ENCODE measurements at places on chromosomes 1 and 21. TPM values are rescaled to one million over a fixed set of nuclear protein-coding genes. Genes with fewer than 3 reads are reported as not detected.
A peak's percentile ranks its signal among the peaks of the same experiment; 100 is the strongest.

The GADD45A gene
- total RNA-seq: 44.6 TPM

The NBPF6 gene
- total RNA-seq: not detected

DNA sequence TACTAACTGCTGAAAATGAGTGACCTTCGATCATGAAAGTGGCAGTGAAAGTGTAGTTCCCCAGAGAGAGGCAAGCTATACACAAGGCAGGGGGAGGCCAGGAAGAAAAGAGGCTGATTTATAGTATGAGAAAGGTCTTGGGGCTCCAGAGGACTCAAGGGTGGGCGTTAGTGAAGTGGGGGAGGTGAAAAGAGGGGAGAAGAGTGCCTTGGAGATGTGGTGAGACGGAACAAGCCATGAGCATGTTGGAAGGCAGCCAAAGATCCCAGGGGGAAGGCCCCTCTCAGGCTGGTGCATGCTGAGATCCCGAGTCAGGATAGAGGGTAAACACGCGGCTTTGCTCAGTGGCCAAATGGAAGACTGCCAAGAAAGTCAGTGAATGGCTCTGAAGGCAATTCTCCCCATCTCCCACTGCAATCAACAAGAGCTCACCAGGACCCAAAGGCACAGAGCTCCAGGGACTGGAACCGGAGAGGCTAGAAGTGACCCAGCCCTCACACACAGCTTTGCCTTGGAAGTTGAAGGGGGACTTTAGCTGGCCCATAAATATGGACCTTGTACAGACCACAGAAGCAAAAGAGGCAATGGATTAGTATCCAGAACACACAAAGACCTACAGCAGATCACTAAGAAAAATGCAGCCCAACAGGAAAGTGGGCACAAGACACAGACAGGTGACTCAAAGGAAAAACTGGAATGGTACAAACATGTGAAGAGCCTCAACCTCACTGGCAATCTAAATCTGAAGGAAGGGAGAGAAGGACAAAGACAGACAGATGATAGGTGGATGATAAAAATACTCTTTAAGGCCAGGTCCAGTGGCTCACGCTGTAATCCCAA, 49.6 kb downstream of the HSF2BP start:
- DNase-seq: peak; percentile 93

GRCh38 chr1:243733670-243734307, 116.3 kb downstream of the AKT3 start:
- no peak for DNase-seq

DNA sequence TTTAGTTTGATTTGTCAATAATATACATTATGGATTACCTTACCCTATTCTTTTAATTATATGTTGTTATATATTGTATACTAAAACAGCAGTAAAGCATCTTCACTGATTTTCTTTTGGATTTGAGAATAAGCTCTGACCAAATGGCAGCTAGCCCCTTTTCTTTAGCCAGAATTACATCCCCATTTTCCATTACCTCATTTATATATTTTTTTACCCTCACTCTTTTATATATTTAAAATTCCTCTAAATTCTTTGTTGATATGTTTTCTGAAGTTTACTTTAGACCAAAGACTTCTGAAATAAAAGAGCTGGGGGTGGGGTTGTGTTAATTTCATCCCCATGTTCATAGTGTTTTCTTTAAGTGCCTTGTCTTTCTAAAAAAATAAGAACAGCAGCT, 24.6 kb downstream of the ANGPTL1 start:
- DNase-seq: no peak

All from H4 (cell line).